ENCODE measurements at places on chromosomes 3 and 15.

DNA sequence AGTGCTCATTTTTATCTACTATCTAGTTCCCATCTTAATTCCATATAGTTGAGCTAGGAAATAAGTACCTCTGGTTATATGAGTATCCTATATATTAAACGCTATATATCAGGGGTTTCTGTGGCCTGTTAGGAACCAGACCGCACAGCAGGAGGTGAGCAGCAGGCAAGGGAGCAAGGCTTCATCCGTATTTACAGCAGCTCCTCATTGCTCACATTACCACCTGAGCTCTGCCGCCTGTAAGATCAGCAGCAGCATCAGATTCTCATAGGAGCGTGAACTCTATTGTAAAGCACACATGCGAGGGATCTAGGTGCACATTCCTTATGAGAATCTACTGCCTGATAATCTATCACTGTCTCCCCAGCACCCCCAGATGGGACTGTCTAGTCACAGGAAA lies 23.0 kb downstream of the GSK3B start:
- DNase-seq: no peak

DNA sequence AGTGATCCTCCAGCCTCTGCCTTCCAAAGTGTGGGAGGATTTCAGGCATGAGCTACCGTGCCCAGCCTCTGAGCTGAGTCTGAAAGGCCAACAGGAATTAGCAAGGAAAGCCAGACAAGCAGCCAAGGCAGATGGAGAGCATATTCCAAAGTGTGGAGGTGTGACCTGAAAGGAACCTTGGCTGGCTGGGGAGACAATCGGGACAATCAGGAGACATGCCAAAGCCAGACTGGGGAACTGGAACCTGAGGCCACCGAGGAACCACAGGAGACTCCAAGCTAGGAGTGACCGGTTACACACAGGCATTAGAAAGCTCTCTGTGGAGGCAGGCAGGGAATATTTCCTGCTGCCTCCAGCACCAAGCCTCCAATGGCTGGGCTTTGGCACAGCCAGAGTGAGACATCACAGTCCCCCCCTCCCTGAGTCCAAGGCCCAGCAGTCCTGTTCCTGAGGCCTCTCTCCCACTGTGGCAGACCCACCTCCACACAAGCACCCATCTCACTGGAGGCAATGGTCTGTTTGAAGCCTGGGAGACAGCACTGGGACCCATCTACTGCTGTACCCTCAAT lies 4.5 kb upstream of the C15orf39 start:
- no peak for DNase-seq

DNA sequence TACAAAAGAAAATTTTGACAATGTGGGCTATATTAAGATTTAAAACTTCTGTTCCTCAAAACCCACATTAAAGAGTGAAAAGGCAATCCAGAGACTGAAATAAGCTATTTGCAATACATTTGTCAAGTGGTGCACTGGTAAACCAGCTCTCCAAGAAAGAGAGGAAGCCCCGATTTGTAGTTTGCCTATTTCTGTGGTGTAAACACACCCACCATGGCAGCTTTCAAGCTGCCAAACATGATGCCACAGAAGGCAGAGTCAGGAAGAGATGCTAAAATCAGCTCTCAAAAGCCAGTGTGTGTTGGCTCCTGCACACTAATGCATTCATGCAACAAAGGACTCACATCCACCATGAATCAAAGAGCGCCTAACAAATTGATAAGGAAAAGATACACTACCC lies 17.5 kb downstream of the RFTN1 start:
- DNase-seq: no peak

DNA sequence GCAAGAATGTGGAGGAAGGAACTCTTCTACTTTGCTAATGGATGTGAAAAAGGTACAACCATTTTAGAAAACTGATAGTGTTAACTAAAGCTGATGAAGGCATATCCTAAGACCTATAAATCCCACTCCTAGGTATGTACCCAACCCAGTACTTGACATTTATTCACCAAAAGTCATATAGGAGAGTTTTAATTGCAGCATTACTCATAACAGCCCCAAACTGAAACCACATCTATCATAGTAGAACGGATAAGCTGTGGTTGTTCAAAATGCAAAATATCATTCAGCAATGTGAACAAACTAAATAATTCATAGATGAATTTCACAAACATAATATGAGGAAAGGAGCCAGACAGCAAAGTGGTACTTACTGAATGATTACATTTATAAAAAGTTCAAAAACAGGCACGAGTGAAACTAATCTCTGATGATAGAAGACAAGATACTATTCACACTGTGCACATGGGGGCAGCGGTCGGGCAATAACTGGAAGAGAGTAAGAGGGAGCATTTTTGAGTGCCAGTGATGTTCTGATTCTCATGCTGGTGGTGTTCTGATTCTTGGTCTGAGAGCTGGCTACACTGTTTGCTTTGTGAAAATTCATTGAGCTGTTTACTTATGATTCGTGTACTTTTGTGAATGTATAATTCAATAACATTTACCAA lies 34.3 kb downstream of the GOLIM4 start:
- no peak for DNase-seq
